Testis (tissue), 5 donors: ENCODE measurements at places on chromosomes 16 and 17. TPM values are rescaled to one million over a fixed set of nuclear protein-coding genes. Genes with fewer than 3 reads are reported as not detected.

DNA sequence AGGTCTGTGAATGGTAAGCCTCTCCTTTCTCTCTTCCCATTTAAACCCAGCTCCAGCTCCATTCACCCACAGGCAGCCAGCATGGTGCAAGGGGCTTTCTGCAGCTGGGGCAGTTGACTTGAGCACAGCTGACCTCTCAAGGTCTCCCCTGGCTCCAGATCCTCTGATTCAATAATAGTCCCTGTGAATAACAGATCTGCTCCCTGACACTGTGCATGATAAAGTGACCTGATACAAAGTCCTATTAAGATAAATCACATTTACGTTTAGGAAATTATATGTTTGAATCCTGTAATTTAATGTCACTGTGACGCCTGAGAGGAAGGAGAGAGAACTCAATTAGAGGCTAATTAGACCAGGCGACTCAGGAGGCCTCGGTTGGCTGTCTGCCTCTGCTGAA lies 540.4 kb upstream of the CDH11 start:
- no peak for DNase-seq

DNA sequence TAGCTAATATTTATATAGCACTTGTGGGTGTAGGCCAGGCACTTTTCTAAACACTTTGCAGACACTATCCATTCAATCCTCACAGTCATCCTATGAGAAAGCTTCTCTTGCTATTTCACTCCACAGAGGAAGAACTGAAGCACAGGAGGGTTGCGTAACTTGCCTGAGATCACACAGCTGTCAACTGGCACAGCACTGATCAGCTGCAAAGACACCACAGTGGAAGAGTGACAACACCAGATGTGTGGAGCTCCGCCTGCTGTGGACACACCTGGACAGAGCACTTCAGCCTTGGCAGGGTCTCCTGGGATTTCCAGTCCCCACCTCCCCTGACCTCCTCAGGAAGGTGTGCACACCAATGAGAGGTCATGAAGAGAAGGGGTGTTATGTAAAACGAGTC lies 13.3 kb upstream of the CNEP1R1 start:
- no peak for DNase-seq

The SLC13A2 gene
- 0.79 TPM for total RNA-seq

The TIMM22 gene
- total RNA-seq = 19.1 TPM

The ACE gene
- total RNA-seq = 87.8 TPM

DNA sequence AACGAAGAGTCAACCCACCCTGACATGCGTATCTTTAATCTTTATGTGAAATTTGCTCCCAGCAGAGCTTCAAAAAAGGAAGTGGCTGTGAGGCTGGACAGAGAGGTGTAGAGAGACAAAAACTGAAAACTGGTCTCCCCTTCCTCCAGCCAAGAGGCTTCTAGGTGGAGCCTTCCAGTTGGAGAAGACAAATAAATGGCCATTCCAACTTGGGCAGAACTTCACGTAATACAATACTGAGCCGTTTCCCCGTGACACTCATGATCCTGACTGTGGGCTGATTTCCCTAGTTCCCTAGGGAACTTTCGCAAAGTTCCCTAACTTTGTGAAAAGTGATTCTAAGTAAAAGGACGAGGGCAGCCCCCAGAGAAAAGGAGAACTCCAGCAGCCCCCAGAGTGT lies 78.8 kb downstream of the ZFHX3 start:
- DNase-seq = no peak

The PTX4 gene
- total RNA-seq = 3.4 TPM

DNA sequence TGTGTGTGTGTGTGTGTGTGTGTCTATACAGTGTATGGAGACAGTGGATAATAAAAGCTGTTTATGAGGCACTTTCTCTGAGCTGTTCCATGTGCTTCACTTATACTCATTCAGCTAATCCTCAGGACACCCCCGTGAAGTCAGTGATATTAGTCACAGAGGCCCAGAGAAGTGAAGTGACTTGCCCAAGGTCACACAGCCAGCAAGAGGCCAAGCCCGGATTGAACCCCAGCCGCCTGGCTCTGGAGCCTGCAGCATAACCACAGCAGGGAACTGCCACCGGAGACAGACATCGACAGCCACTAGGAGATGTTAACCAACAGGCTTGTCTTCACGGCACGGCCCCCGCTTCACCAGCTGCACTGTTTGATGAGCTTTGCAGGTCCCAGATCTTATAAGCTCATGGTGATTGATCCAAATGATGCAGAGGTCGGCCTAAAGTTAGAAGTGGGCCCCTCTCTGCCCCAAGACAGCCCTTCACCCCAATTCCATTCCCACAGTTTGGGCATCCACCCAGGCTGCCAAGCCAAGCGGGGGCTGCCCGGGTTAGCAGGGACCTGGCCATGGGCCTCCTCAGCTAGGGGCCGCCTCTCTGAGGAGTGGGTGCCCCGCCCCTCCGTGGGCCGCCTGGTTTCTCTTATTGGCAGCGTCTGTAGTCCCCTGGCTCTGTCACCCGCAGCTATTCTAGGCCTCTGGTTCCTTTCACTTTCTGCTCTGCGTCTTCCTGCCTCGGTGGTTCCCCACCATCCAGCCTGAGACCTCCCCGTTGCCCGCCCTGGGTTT lies 30.9 kb downstream of the SOCS1 start:
- no peak for DNase-seq

DNA sequence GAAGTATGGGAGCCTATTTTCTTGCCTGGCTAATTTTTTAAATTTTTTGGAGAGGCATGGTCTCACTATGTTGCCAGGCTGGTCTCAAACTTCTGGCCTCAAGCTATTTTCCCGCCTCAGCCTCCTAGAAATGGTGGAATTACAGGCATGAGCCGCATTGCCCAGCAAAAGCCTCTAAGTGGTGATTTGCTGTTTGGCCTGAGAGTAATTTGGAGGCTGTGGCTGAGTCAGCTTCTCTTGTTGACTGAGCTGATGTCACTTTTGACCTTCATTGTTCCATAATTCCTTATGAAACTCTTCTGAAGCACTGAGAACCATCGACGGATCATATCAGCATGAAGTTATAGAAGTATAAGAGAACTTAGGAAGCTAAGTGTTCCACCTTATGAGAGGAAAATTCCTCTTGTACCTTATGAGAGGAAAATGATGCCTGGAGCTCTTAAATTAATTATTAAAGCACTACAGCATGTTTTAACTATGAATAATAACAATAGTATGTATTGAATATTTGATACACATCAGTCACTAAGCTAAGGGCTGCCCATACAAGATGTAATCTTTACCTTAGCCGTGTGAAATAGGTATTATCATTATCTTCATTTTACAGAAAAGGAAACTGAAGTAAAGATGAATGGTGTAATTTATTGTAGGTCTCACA lies 220.8 kb upstream of the MON1B start:
- no peak for DNase-seq

The SCGB1C2 gene
- not detected for total RNA-seq

- peak; percentile 88 for DNase-seq
Measured at GRCh38 chr17:45293413-45294211, 23.2 kb downstream of the MAP3K14 start.

The GPR142 gene
- 0.55 TPM for total RNA-seq

- DNase-seq = no peak
Measured at GRCh38 chr17:49612726-49613125, 37.1 kb downstream of the NXPH3 start.

The ZNF646 gene
- 74.0 TPM for total RNA-seq

- DNase-seq = no peak
Measured at GRCh38 chr17:12376276-12376675, 289.4 kb upstream of the MYOCD start.

The FGF11 gene
- 4.2 TPM for total RNA-seq

DNA sequence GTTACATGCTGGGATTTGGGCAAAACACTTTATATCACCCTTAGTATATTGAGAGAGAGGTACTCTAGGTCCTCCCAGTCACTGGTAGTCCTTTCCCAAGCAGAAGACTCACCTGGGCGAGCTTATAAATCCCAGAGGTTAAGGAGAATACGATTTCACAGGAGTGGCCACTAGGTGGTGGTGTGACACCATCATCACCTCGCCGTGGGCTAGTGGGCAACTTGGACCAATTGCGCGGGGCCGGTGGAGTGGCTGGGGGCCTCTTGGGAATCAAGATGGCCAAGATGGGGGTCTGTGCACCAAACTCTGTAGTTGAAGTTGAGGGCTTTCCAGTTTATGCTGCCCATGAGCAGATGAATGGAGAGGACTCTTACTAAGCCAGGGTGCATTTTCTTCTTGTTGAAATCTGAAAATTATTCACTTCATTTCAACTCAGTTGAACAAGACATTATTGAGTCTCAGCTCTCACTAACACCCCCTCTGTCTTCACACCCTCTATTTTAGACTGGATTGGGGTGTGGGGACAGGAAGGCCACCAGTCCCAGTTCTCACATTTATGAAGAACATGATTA lies 38.2 kb upstream of the PIRT start:
- DNase-seq = peak; percentile 68

The CTRL gene
- 0.62 TPM for total RNA-seq

DNA sequence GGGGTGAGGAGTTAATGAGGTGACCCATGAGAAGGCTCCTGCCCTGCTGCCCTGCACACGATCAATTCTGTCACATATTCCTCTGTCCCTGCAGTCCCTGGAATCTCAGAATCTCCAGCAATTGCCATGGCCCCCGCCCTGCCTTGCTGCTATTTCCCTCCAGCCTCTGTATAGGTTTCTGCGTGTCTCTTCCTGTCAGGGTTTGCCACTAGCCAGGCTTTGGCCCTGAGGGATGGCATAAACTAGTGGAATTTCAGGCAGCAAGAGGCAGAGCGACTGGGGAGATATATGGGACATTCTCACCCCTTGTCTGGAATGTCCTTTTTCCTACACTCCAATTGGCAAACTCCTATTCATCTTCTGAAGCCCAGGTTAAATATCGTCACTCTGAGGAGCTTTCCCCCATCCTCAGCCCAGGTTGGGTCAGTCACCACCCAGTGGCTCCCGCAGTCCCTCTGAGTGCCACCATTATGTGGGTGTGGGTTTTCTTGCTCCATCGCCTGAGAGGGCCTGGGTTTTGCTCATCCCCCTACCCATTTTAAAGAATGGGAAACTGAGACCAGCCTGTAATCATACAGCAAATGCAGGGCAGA lies 15.5 kb upstream of the NATD1 start:
- no peak for DNase-seq
